ENCODE measurements at places on chromosomes 4 and X.

- DNase-seq: no peak
Observed at GRCh38 chr4:123446865-123447474, 50.4 kb downstream of the SPRY1 start.

- DNase-seq: no peak
Observed at GRCh38 chr4:87122252-87122651, 98.2 kb downstream of the KLHL8 start.

GRCh38 chr4:189519186-189519585 lies 421.5 kb upstream of the FRG1 start:
- no peak for DNase-seq

GRCh38 chr4:83569987-83570386 lies 34.1 kb downstream of the GPAT3 start:
- DNase-seq: no peak

- no peak for DNase-seq
Observed at GRCh38 chrX:50756276-50756675, 57.7 kb downstream of the SHROOM4 start.
